ENCODE measurements at places on chromosomes 1 and 21.

- peak; percentile 53 for DNase-seq
These were observed 12.8 kb downstream of the PPFIA4 start for GRCh38 chr1:203038891-203039608.

DNA sequence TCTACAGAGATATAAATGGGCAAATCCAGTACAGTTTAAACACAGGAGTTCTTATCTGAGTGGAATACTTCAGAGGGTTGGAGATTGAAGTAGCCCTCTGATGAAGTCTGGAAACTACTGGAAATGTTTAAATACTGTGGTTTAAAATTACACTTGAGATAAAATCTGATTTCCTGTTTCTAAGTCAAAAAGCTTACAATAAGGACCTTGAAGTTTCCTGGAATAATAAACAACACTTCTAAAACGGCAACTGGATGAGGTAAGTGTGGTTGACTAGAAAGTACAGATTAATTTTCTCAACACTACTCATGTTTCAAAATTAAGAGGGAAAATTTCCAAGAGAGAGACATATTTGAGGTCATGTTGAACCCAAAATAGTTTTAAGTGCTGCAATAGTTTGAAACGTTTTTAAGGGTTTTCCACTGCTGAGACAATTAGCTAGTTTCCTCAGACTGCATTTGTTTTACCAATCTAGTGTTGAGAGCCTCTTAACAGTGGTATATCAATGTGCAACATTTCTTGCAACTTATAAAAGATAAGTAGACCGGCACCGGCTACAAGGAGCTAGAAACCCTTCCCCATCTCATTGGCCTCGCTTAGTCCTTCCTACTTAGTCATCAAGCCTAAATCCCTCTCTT is 27.4 kb downstream of the KCNA3 start:
- DNase-seq = no peak

GRCh38 chr1:43722810-43723209 is 15.5 kb downstream of the ST3GAL3 start:
- no peak for DNase-seq

- DNase-seq = no peak
These were observed 2.5 kb upstream of the SLC25A44 start for GRCh38 chr1:156191292-156191964.

DNA sequence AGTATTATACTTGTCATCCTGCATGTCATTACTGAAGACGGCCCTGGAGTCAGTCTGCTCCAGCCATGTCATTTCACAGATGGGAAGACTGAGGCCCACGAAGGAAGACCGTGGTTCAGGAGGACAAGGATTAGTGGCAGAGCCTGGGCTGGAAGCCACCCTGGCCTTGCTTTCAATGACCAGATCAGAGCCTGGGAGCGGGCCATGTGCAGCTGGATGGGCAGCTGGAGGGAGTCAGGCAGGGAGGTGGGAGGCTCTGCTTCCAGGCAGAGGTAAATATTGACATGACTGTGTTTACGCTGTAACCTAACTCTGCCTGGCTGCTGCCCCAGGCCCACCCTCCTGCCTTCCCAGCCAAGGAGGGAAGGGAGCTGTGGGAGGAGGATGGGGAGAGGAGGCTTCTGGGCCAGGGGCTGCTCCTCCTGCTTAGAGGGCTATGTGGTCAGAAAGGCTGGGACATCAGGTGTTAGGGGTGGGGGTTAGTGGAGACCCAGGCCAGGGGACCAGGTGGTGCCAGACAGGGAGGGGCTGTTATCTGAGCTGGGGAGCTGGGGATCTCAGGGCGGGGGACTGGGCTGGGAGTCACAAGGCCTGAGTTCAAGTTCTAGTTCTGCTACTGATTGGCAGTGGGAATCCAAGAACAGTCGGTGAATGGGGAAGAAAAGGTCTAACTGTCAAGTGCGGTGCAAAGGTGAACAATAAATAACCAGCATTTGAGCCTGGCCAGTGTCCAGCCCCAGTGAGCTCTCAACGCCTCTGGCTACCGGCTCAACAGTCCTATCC is 48.5 kb upstream of the ECE1 start:
- no peak for DNase-seq

- no peak for DNase-seq
These were observed 38.9 kb downstream of the MCOLN2 start for GRCh38 chr1:84957966-84958365.

DNA sequence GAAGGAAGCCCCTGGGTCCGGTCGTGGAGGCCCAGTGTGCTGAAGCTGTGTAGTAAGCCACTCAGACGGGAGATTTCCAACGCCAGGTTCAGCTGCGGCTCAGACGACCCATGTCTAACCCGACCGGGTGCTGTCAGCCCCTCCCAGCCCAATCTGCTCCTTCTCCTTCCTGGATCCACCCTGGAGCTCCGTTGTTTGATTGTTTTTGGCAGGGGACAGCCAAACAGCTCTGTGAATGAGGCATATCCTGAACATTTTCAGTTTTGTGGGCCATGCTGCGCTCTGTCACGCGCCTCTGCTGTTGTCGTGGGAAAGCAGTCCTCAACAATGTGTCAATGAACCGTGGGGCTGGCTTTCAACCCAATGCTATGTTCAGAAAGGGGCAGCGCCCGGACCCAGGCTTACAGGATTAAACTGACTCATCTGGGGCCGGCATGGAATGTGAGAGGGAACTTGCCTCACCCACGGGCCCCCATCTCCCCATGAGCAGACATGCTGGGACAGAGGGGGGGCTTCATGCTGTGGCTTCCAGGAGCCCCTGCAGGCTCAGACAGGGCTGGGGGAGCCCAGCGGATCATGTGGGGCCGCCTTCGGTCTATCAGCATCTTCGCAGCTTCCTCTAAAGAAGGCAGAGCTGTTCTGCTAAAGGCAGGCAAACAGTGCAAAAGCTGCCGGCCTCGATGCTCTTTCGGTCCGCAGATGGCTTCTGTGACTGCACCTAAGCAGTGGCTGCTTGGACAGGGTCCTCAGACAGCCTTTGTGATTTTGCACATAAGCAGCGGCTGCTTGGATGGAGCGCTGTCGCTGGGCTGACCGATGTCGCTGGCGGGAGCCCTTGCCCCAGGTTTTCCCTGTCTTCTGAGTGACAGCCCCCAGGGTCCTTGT is 101.7 kb downstream of the RIPK4 start:
- DNase-seq = no peak

DNA sequence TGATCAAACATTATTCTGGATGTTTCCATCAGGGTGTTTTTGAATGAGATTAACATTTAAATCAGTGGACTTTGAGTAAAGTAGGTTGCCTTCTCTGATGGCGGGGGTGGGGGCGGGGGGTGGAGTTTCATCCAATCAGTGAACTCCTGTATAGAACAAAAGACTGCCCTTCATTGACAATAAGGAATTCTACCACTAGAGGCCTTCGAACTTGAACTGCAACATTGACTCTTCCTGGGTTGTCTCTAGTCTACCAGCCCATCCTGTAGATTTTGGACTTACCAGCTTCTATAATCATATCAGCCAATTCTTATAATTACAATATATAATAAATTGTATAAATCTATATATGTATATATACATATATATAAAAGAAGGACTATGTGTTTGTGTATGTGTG is 520.4 kb upstream of the CXADR start:
- DNase-seq = no peak

DNA sequence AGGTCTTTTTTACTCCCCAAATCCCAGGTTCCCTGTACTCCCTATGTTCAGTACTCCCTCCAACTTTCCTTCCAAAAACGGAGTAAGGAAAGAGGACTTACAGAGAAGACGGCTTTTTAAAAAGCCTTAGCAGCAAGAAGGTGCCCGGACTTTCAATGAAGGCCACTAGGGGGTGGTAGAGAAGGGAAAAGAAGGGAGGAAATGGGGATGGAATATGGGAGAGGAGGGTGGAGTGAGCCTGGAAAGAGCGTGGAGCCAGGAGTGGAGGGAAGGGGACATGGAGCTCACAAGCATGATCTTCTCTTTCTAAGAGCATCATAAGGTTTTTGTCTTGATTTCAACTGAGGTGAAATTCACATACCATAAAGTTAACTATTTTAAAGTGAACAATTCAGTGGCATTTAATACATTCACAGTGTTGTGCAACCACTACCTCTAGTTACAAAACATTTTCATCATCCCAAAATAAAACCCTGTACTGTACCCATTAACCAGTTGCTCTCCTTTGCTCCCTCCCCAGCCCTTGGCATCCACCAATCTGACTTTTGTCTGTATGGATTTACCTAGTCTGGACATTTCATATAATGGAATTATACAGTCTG is 129.9 kb downstream of the ZNF281 start:
- DNase-seq = no peak

DNA sequence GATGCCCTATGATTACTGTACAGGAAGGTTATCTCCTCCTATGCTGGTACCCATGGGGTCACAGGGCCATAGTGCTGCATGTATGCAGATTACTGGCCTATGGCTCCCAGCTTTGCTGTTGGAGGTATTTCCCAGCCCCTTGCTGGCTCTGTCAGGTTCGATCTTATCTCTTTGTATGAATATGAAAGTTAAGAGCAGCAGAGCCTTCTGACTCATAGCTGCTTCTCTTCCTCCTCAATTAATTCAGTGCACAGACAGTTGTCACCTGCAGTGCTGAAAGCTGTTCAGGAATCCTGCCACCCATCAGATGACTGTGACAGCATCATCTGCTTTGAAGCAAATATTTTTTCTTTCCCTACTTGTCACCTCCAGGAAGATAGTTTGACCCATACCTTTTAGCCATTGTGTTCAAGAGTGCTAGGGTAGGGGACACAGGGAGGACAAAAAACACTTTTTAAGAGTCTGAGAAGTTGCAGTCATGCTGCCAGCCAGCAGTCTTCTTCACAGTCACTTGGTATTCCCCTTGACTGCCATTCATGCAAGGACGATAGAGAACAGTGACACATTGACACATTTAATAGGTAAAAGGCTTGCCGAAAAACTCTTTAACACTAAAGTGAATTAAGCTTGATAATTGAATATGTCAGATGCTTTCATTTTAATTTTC is 73.1 kb downstream of the KIF1B start:
- no peak for DNase-seq

DNA sequence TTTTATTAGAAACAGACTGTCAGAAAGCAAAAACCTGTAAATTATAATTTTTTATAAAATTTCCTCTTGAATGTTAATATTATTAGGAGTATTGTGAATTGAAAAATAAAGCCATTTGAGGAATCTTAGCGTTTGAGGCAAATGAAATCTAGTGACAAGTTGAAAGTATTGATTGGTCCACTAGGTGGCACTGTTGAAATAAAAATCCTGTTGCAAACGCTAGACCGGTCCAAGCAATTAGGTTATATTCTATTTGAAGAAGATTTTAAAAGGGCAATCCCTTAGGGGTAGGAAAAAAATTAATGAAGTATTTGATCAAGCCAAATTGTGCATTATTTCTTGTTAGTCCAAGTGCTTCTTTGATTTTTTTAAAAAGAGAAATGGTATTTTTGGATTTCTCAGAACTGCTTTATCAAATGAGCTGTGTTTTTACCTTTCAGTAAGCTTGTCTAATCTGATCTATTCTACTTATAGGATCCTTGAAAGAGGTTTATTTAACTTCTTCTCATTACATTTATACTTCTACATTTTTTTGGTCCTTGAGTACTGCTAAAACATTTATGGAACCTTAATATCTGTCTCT is 57.7 kb downstream of the ATG4C start:
- peak; percentile 16 for DNase-seq

DNA sequence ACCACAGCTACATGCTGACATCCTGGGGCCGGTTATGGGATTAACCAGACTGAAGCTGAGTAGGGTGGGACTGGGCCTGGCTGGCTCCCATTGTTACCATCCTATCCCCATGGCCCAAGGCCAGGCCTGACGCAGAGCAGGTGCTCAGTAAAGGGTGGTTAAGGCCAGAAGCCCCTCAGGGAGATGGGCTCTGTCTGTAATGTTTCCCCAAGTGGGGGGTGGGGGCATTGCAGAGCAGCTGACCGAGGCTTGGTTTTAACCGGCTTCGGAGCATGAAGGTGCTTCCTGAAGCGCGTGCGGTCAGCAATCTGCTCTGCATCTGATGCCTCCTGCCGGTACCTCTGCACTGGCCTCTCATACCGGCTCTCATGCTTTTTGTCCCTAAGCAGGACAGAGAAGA is 83.4 kb upstream of the ACTL8 start:
- DNase-seq = no peak

DNA sequence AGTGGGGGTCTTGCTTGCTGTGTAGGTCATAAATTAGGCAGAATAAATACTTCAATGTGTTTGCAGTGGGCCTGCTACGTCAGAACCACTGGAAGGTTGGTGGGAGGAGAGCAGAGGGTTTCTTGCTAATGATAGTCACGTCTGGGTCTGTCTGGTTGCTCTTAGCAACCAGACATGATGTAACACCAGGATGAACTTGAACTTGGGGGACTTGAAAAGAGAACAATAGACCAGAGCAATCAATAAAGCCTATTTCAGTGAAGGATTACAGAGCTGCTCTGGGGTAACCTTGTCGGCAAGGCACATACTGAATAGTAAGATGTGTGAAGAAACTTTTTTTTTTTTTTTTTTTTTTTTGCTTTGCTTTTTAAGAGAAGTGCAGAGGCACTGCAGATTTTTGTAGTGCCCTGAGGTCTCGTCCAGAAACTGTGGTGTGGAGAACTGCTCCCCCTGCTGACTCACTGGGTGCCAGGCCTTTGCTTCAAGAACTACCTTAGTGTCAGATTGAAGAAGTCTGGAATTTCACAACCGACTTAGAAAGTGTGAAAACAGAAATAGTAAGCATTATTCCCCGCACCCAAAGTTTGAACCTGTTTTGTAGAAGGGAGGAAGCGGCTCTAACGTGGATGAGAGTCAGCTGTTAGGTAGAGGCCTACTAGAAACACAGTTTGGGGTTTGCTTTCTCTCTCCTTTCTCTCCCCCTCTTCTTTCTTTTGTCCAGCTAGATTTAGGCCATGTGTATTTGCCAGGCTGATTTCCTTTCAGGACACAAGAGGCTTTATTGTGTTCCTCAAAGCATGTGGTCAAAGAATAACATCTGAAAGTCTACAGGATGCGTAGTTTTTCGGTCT is 271.6 kb downstream of the TM2D1 start:
- peak; percentile 30 for DNase-seq

GRCh38 chr1:228303596-228303995 is 95.8 kb downstream of the OBSCN start:
- no peak for DNase-seq

- DNase-seq = no peak
These were observed 16.2 kb upstream of the C2CD2 start for GRCh38 chr21:41970106-41970391.

GRCh38 chr1:114181356-114181755 is 27.7 kb upstream of the SYT6 start:
- no peak for DNase-seq

GRCh38 chr1:107138166-107138565 is 2.7 kb upstream of the NTNG1 start:
- DNase-seq = no peak

GRCh38 chr1:160987359-160988050 is 32.9 kb upstream of the ITLN2 start:
- no peak for DNase-seq

DNA sequence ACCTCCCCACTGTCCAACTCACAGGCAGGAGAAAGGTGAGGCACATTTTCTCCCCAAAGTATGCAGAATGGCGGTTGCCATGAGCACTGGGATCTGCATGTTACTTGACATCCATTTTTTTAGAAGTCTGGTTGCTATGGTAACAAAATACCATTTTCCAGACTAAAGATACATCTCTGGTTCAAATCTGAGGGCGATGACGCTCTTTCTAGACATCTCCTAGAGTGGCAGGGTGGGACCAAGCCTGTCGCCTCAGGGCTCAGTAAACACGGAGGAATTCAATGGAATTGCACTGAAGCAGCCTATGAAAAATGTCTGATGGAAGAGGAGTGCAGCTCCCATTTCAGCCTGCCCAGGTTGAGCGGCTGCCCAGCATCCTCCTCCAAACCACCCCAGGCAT is 21.5 kb upstream of the FAM43B start:
- DNase-seq = no peak

Measured in effector CD4-positive, alpha-beta T cell (primary cell).